ENCODE measurements at places on chromosomes 5 and 9. TPM values are rescaled to one million over a fixed set of nuclear protein-coding genes. Genes with fewer than 3 reads are reported as not detected.

Gene PCDHA5
- total RNA-seq: under 0.01 TPM

Gene ZNG1F
- 5.5 TPM for total RNA-seq

Gene EMB
- total RNA-seq: 0.98 TPM

Gene SERF1B
- 10.0 TPM for total RNA-seq

Gene ZBTB5
- total RNA-seq: 5.1 TPM

Gene ADAMTS16
- total RNA-seq: 2.9 TPM

Gene LCN9
- not detected for total RNA-seq

Gene CDH18
- 0.39 TPM for total RNA-seq

Gene CAPSL
- total RNA-seq: not detected

Gene SV2C
- not detected for total RNA-seq

Gene SLC2A6
- 22.4 TPM for total RNA-seq

Gene PDZD2
- total RNA-seq: 0.73 TPM

Gene LTC4S
- total RNA-seq: not detected

Gene SAPCD2
- 8.2 TPM for total RNA-seq

Gene PKD2L2
- not detected for total RNA-seq

Gene RPL35
- 1,595 TPM for total RNA-seq

Gene RAPGEF6
- total RNA-seq: 13.2 TPM

Gene SOHLH1
- total RNA-seq: not detected

Gene RNF224
- total RNA-seq: not detected

Gene S1PR3
- 92.2 TPM for total RNA-seq

Gene C5orf52
- total RNA-seq: not detected

Gene ISL1
- not detected for total RNA-seq

Gene SERF1A
- 4.4 TPM for total RNA-seq

Gene LHX3
- total RNA-seq: not detected

Gene ATG10
- 9.6 TPM for total RNA-seq

Gene SMIM33
- not detected for total RNA-seq

Gene WDR38
- total RNA-seq: not detected

Gene ANKRD55
- not detected for total RNA-seq

Gene FUT7
- total RNA-seq: not detected

Gene FBLL1
- total RNA-seq: under 0.01 TPM

Gene GM2A
- 29.0 TPM for total RNA-seq

Gene FGD3
- not detected for total RNA-seq

Gene TCF7
- 20.9 TPM for total RNA-seq

Gene ZNF354C
- 6.6 TPM for total RNA-seq

Gene PLPPR1
- total RNA-seq: not detected

Gene TPPP
- not detected for total RNA-seq

Gene RORB
- 1.2 TPM for total RNA-seq

Gene FAM221B
- total RNA-seq: not detected

Gene NOXA1
- 0.37 TPM for total RNA-seq

Gene LHX6
- total RNA-seq: not detected

Gene ERAP2
- total RNA-seq: 44.8 TPM

Gene CCDC107
- total RNA-seq: 9.6 TPM

Gene C9orf153
- total RNA-seq: 0.20 TPM

Gene ALDH7A1
- total RNA-seq: 28.3 TPM

Gene GLDC
- 17.6 TPM for total RNA-seq

Gene SYNPO
- total RNA-seq: 1.5 TPM

Gene F12
- 0.39 TPM for total RNA-seq

Gene ACTBL2
- not detected for total RNA-seq

Gene GPRIN1
- total RNA-seq: 8.0 TPM

Gene AQP3
- total RNA-seq: 0.39 TPM

Measured in subcutaneous preadipocyte (primary cell).